ENCODE measurements at places on chromosomes 7 and 10.
A peak's percentile ranks its signal among the peaks of the same experiment; 100 is the strongest.

- DNase-seq: peak; percentile 89
Observed at GRCh38 chr10:71694567-71694968, 25.0 kb downstream of the C10orf105 start.

DNA sequence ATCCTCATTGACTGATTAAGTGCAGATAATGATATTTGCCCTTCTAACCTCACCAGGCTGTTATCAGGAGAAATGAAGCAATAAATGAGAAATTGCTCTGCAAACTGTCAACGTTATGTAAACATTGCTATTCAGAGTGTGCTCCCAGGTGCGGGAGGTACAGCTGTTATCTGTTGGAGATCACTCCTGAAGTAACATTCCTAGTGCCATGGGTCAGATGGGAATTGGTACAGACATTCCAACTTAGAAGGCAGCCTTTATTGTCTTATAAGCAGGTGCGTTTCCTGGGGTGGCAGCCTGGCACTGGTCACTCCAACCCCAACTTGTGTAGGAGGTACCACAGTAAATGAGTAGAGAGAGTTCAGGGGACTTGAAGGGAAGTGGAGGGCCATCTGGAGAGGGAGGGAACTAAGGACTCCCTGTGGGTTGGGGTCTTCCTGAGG, 36.8 kb downstream of the HK1 start:
- DNase-seq: no peak

DNA sequence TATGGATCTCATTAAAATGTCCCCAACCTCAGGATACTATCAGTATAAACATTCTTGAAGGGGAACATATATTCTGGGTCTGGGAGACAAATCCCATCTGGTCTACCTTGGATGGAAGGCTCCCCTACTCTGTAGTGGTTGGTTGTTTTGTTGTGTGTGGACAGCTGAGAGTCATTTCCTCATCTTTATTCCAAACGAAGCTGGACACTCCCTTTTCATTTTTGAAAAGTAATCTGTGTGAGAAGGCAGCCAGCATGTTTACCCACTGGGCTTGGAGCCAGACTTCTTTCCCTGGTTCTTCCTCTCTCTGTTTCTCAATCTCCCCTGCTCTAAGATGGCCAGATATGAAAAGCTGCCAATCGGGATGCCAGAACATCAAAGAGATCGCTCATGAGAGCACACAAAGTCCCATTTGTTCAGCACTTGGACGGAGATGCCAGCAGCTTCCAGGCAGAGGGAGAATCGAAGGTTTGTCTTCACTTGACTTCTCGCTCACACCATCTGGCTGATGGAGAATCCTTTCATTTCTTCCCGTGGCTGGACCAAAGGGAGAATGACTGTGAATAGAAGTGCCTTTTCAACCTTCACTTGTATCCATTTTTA, 108.1 kb upstream of the AGR3 start:
- DNase-seq: peak; percentile 29

GRCh38 chr7:136657482-136657921, 210.9 kb upstream of the CHRM2 start:
- DNase-seq: no peak

- no peak for DNase-seq
Observed at GRCh38 chr7:124752310-124752709, 13.3 kb downstream of the GPR37 start.

DNA sequence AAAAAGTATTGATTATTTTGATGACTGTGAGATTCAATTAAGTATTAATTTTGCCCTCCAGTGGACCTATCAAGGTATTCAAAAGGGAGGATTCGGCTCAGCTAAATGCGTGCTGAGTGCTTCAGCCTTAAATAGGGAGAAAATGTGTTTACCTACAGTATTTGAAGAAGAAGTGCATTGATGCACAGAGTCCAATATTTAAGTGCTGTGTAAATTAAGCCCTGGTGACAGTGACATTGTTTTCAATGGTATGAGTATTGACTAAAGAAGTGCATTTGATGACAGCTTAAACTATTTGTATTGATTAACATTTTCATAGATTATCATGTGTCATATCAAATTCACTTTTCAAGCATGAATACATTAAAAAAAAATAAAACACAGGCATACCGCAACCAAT, 106.6 kb downstream of the POU6F2 start:
- DNase-seq: no peak

- no peak for DNase-seq
Observed at GRCh38 chr10:494149-494542, 195.3 kb downstream of the DIP2C start.

DNA sequence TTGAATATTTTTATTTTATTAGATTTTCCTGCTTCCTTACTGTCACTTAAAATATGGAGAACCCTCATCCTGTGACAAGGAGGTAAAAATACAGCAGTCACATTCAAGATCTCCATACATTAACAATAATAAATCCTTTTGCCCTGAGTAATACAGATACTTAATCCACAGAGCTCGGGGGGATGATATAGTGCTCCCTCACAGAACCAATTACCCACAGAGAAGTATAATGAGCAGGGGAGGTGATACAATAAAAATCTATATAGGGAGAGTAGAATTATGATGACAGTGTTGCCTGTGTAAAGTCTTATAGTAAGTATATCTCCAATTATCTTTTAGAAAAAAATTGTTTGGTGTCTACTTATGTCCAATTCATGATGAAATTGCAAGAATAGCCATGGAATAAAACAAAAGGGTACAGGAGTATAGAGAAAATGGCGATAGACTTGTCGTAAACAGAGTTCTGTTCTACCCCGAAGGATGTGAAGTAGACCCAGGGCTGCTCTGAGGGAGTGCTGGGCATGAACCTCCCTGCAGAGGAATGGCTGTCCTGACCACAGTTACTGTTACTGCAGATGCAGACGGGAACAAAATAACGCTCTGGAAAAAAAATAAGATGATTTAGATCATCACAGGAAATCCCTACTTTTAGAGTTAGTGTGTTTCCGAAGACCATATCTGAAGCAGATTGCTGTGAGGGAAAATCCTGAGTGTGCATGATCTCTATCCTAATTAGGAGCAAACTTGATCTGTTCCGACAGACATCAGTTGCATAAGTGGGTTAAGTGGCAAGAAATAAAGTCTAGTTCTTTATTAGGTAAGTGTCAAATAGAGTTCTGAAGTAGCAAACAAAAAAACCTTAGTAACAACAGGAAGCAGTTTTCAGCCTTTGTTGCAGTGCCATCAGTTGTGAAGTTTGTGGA, 123.7 kb downstream of the KAT6B start:
- DNase-seq: no peak

GRCh38 chr7:13827716-13828115, 161.8 kb downstream of the ETV1 start:
- no peak for DNase-seq

Measured in inflammatory macrophage treated with lipopolysaccharide for 4 hours (primary cell).